AG10803 (cell line): ENCODE measurements at places on chromosomes 1 and 21.

GRCh38 chr1:98870959-98871903 is 133.4 kb downstream of the PLPPR5 start:
- no peak for DNase-seq

DNA sequence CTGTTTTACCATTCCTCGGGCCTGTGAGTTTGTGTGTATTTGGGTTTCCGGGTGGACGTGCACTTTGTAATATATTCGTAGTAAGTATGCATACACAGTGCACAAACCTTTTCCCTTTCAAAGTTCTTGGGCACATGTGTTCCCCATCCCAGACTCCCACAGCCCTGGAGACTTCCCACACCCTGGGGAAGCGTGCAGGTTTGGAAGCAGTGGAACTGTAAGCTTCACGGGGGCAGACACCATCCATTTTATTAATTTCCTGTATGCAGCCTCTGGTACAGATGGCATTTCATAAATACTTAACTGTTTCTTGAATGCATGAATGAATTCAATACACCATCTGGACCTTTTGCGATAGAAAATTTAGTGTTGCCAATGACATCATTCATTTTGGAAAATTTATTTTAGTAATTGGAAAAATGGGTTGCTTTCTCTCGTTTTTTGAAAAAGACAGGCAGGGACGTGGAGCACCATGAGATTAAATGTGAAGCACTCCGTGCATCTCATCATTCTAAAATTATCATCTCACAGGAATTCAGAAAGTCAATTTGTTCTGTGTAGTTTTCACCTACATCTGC is 10.8 kb downstream of the ETS2 start:
- no peak for DNase-seq

GRCh38 chr1:44609412-44609767 is 64.9 kb downstream of the TMEM53 start:
- DNase-seq: peak; percentile 45

DNA sequence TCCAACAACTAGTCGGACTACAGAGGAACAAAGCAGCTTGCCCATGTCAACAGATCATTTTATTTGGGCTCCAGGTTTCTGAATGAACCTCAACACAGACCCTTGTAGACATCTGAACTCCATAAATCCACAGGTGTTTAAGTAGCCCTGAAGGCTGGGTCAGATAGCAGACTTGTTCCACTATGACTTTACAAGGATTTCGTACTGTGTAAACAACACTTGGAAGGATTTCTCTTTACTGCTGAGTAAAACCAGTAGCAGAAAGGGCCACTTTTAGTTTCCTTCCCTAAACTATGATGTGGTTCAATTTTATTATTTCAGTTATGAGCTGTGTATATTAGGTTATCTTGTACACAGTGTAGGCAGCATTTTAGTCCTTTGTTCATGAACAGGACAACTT is 316.4 kb upstream of the ADGRL2 start:
- DNase-seq: no peak

DNA sequence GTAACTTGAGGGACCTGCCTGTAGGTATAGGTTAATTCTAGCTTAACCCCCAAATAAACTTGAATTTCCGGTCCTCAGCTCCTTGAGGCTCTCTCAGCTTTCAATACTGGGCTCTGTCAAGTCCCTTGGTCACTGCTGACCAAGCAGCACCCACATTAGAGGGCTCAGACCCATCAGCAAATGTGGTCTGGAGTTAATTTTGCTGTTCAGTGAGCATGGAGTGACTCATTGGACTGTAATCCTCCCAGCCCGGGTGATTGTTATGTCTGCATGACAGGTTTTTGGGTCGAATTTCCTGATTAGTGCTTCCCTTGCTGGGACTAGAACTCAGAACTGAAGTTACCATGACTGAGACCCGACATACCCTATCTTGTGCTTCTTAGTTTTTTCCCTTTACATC is 130.6 kb downstream of the URB2 start:
- peak; percentile 79 for DNase-seq

- peak; percentile 68 for DNase-seq
Observed at GRCh38 chr1:236516929-236517704, 6.7 kb upstream of the LGALS8 start.

GRCh38 chr1:6070450-6070974 is 24.8 kb downstream of the KCNAB2 start:
- no peak for DNase-seq

- no peak for DNase-seq
Observed at GRCh38 chr1:98054367-98054701, 133.5 kb upstream of the DPYD start.

GRCh38 chr1:232551386-232551785 is 78.5 kb downstream of the SIPA1L2 start:
- DNase-seq: no peak

DNA sequence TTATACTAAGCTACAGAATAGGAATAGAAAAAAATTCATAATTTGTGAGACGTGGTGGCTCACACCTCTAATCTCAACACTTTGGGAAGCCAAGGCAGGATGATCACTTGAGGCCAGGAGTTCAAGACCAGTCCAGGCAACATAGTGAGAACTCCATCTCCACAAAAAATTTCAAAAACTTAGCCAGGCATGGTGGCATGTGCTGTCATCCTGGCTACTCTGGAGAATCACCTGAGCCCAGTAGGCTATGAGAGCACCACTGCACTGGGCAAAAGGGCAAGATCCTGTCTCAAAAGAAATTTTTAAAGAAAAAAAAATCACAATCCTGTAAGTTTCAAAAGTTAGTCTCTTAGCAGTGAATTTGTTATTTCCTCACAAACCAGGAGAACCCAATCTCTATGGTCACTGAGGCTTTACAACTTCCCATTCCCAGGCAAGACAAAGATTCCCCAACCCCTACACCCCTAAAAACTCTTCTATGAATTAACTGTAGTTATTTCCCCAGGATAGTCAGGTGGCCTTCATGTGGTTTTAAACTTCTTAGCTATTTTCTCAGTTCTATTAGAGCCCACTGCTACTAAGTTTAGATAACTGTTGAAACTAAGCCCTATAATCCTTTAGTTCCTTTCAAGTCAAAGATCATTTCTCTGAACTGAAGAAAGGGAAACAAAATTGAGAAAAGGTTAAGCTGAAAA is 74.5 kb downstream of the FOXJ3 start:
- no peak for DNase-seq

DNA sequence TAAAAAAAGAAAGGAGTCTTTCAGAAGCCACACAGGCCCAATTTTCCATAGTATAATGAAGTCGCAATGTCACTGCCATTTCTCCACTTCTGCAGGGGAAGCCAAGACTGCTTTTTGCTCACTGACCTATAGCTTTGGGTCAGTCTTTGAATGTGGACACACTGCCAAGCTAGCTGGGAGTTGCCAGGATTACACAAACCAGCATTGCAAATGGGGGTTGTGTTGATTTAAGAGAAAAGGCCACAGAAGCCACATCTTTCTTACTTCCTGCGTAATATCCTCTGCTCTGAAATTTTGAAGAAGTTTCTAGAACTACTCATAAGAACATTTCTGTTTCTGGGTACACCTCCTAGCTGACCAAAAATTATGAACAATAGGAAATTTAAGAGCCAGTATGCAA is 45.8 kb upstream of the SAMSN1 start:
- DNase-seq: peak; percentile 5

- no peak for DNase-seq
Observed at GRCh38 chr1:225851805-225852204, 30.4 kb downstream of the TMEM63A start.

DNA sequence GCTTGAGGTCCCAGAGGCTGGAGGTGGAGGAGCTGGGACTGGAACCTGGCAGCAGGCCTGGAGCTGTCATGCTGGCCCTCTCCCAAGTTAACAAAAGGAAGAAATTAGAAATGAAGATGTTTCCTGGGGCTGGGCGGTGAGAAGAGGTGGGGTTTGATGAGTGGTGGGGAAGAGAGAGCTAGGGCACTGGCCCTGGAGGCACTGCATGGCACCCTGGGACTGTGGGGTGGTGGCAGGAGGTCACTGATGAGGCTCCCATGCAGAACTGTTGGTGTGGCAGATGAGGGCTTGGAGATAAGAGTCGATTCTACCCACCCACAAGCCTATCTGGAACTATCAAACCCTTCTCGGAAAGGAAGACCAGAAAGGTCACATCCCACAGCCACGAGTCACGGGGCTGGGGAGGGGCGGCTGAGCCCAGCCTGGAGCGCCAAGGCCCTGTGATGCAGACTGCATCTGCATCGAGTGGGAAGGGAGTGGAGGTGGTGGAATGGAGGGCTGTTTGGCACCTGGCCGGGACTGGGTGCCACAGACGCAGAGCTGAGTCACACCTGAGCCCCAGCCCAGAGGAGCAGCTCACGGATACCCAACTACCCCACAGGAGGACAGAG is 29.4 kb downstream of the MRPL37 start:
- peak; percentile 43 for DNase-seq

GRCh38 chr1:23576338-23577055 is 17.2 kb upstream of the ID3 start:
- no peak for DNase-seq

DNA sequence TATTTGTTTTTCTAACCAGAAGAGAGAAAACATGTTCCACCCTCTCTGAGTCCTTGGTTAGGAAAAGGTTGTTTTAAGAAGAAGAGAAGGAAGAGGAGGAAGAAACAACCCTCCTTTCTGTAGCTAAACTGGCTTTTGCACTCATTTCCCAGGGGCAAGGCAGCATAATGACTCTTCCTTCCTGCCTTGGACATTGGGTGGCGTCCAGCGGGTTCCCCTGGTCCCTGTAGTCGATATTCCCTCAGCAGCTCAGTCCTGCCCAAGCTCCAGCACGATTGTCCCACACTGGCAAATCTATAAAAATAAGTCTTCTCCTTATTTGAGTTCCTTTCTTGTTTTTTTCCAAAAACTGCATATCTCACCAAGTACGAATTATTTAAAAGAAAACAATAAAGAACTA is 81.2 kb downstream of the TEX35 start:
- no peak for DNase-seq

DNA sequence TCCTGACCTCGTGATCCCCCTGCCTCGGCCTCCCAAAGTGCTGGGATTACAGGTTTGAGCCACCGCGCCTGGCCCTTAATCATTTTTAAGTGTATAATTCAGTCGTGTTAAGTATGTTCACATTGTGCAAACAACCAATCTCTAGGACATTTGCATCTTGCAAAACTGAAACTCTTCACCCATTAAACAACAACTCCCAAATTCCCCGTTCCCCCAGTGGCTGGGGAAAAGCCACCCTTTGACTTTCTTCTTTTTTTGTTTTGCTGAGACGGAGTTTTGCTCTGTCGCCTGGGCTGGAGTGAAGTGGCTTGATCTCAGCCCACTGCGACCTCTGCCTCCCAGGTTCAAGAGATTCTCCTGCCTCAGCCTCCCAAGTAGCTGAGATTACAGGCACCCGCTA is 6.5 kb upstream of the THEMIS2 start:
- DNase-seq: no peak

GRCh38 chr1:77624102-77624501 is 58.4 kb downstream of the ZZZ3 start:
- no peak for DNase-seq

DNA sequence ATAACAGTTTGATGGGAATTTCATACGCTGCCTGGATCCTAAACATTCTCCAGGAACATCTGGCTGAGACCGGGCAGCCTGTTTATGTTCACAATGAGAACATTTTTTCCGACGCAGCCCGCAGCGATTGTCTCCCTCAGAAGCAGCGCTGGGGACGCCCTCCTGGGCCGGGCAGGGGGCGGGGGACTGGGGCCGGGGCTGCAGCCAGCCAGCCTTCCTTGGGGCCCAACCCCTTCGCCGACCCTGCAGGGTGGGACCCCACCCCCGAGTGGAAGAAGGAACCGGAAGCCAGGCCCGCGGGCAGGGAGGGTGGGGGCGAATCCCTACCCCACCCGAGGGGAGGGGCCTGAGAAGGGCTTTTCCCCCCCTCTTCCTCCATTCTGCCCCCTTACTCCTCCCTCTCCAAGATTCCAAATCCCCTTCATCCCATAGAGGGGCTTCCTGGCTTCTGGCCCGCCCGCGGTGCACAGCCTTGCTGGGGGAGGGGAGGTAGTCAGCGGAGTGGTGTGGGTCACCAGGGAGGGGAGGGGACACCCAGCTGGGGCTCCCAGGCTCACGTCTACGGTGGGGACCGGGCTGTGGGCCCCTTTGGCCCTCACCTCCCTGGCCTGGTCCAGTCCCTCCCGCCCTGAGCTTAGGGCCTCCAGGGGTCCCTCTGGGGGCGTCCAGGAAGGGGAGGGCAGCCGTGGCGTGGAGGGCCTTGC is 60.6 kb downstream of the WNT9A start:
- DNase-seq: peak; percentile 23

DNA sequence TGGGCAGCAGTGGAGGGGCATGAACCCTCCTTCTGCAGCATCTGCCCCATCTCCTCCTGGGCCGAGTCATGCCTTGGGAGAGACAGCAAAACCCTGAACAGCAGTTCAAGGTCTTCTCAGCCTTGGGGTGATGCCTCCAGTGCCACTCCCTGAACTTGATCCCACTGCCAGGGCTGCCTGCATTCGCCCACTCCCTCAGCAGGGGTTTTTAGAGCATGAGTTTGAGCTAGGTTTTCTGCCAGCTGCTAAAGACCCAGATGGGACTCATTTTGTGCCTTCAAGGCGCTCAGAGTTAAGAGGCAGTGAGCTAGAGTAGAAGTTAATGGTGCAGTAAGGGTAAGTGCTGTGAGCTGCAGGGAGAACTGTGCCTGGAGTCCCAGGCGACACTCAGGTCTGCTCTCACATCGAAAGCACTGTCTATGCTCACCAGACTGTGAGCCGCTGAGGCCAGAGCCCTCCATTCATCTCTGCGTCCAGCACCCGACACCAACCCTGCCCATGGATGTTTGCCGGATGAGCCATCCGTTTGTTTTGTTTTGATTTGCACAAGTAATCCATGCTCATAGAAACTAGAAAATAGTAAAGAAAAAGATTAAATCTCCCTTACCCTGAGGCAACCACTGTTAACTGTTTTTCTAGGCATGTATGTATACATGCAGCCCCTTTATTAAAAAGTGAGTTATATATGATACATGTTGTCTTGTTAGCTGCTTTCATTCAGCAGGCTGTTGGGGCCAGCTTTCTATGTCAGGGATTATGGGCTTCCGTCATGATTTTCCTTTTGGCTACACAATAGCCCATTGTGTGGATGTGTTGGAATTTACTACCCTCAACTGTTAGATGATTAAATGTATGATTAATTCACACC is 67.8 kb downstream of the VPS26C start:
- peak; percentile 17 for DNase-seq

GRCh38 chr1:102615896-102616295 is 492.4 kb downstream of the COL11A1 start:
- DNase-seq: no peak
